Stimulated activated CD4-positive, alpha-beta T cell treated with anti-CD3 and anti-CD28 coated beads, Interleukin-12 subunit alpha, Interleukin-12 subunit beta, amount 100 ng/mL, for 48 hours (primary cell): ENCODE measurements at places on chromosomes 3 and 15.

GRCh38 chr3:197586181-197586580, 30.4 kb upstream of the BDH1 start:
- no peak for DNase-seq

DNA sequence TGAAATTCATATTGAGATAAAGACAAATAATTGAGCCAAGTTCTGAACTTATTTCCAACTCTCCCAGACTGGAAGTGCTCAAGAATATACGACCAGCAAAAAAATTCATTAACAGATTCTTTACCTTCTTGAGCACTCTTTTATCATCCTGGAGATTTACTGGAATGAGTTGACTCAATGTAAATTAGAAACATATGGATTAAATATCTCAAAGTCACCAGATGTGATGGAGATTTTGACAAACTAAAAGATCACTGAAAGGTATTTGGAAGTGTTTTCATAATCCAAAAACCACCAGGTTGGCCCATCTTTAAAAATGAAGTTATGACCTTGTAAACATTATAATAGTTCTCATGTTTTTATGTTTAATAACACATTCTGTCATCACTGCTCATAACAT, 433.2 kb upstream of the RASGRP1 start:
- no peak for DNase-seq

DNA sequence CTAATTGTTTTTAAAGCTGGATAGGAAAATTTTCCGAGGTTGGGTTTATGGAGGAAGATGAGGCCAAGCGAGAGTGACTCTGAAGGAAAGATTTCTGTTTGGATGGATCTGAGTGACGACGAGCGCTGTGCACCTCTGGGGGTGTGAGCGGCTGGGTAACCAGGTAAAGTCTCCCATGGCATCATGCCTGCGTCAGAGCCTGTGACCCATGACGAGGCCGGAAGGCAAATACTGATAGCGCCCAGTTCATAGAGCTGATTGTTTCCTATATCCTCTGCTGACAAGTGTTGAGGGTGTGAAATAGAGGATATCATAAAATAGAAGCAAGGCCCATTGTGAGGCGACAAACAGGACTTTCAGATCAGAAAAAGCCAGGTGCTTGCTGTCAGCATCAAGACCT, 33.7 kb upstream of the MAGEF1 start:
- no peak for DNase-seq

DNA sequence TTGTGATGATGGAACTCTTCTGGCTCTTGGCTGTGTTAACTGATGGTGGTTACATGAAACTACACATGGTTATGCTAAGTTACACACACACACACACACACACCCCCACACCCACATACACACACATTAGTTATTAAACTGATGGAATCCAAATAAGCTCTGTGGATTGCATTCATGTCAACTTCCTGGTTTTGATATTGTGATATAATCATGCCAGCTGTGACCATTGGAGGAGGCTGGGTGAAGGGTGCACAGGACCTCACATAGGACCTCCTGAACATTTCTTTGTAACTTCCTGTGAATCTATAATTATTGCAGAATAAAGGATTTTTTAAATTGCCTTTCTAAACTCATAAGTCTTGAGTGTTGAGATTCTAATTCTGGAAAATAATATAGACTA, 58.9 kb upstream of the LIMD1 start:
- no peak for DNase-seq

- no peak for DNase-seq
These were observed 65.4 kb upstream of the PFN2 start for GRCh38 chr3:150035910-150036612.

DNA sequence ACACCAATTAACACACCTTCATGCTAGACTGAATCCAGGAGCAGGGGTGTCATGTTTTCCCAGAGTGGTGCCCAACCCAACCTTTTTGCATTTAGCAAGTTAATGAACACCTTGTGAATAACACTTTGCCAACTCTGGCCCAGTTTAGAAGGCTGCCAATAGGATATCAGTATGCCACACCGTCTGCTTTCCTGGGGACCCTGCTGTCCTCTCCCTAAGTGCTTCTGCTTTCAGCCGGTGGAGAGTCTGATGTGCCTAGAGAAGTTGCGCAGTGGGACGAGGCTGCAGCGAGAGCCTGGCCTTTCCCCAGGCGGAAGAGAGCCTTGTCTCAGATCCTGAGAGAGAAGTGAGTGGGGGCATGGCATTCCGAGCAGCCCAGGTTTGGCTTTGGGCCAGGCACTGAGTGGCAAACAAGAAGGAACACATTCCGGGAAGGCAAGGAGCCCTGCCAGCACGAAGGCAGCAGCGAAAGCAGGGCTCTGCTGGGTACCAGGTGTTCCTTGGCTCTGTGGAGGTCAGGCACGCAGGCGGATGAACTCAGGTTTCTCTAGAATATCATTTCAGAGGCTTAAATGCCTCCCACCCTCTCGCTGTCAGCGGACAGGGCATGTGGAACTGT, 36.9 kb downstream of the SENP8 start:
- no peak for DNase-seq

GRCh38 chr3:129735638-129736037, 129.2 kb upstream of the PLXND1 start:
- no peak for DNase-seq

- DNase-seq, result no peak
These were observed 259.2 kb upstream of the TLE3 start for GRCh38 chr15:70356919-70357318.

DNA sequence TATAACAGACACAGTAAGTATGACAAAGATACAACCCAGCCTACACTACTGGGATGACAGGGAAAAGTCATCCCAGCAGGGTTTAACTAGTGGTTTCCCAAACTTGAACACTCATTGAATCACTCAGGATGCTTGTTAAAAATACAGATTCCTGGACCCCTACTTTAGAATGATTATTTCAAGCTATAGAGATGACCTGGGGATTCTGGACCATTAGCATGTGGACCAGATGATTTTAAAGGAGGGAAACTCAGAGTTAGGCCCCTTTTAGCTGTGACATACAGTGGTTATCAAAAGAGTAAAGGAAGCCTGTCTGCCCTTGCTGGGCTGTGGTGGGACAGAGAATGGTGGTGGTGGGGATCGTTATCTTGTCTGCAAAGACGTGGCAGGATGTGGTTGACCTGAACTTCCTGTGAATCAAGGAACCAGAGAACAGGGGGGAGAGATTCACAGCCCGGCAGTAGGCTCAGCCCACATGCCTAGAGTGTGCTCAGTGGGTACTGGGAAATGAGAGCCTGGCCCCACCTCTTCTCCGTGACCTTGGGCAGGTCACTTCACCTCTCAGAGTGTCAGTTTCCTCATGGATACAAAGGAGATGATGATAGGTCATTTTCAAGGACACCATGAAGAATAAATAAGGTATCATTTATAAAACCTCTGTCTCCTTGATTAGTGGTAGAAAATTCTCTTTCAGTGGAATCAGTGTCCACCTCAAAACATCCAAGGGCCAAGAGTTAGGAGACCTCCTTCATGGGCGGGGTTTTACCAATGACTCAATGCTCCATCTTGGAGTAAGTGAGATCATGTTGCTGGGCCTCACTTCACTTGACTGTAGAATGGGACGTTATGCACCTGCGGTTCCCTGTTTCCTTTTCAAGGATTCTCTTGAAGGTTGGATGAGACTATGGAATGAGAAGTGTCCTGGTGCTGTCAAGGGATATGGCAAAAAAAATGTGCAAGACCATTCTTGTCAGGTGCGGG, 306.5 kb downstream of the RPLP1 start:
- DNase-seq, result peak; percentile 80

- DNase-seq, result peak; percentile 4
These were observed at the start of gene ZDHHC23 for GRCh38 chr3:113947372-113948014. Gene ZDHHC23 (plus strand): TSS chr3:113948013. CDS start chr3:113948803, 790 bp downstream.
